ENCODE measurements at places on chromosomes 11 and 22.

GRCh38 chr11:22337596-22338485 is at the start of gene SLC17A6:
SLC17A6 (plus strand) TSS chr11:22338381; CDS start chr11:22338534, 153 bp downstream.
- no peak for DNase-seq

GRCh38 chr22:40410731-40411505 is 40.5 kb downstream of the SGSM3 start:
- no peak for DNase-seq

- no peak for DNase-seq
Observed at GRCh38 chr22:19199479-19199878, 20.9 kb upstream of the SLC25A1 start.

DNA sequence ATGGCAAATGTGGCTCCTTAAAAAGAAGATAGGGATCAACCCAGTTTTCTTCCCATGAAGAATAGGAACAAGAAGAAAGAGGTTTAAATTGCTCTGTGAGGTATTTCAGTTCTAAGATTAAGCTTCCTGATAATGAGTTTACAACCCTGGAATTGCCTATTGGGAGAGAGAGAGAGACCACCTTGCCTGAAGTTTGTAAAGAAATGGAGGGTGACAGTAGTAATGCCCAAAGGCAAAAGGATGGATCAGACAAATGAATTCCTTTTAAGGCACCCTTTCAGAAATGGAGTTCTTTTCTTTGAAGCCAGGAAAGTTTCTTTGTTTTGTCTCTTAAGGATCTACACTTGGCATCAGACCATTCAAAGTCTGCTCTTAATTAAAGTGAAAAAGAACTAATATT is 74.3 kb downstream of the DDIAS start:
- no peak for DNase-seq

- DNase-seq: no peak
Observed at GRCh38 chr11:133253570-133253969, 278.7 kb downstream of the OPCML start.

DNA sequence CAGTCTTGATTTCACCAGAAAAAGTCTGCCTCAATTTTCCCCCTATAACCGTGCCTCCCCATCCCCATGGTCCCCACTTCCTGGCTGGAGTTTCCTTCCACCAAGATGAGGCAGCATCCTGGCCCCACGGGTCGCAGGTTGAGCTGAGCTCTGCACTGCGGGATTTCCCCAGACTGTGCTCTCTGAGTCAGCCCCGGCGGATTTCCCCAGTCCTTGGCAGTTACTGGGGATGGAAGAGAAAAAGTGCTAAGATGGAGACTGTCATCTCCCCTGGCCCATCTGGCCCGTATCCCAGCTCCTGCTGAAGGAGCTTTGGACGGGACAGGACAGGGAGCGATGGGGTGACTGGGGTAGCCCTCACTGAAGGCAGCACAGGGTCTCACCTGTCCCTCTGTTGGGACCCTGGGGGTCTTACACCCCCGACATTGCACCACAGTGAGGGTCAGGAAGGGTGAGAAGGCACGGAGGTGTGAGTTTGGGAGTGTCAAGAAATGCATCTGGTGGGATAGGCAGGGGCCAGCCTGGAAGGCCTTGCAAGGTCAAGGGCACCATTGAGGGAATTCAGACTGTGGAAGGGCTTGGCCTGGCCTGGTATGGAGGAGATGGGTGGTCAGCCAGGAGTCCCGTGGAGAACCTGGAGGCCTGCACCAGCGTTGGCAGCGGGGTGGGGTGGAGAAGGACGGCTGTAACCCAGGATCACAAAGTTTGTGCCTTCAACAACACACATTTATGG is 36.5 kb downstream of the NADSYN1 start:
- DNase-seq: no peak

DNA sequence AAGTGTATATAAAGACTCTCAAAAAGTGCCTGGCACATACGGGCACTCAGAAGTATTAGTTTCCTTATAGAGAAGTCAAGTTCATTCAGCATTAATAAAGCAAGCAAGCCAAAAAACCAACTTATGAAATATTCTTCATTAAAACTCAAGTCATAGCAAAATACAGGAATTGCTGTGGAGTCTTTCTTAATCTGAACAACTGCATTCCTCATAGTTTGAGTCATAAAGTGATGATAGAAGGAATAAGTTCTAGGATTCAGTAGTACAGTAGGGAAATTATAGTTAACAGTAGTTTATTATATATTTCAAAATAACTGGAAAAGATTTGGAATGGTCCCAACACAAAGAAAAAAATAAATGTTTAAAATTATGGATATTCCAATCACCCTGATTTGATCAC is 200.3 kb downstream of the C11orf91 start:
- DNase-seq: no peak
